ENCODE measurements at places on chromosomes 16 and 17.

DNA sequence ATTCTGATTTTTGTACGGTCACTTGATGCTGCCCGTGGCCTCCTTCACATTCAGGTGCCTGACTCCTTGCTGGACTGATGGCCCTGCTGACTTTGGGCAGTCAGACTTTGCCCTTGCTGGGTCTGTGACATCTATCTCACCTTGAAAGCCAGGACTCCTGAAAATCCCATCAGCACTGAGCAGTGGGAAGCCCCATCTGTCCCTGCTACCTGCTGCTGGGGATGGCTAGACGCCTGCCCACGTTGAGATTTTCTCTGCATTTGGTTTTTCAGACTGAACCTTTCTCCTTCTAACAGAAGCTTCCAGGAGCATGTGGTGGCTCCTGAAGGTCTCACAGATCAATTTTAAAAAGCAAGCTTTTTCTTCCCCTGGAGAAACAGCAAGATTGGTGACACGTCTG is 10.2 kb upstream of the ZNF18 start:
- DNase-seq, result no peak

DNA sequence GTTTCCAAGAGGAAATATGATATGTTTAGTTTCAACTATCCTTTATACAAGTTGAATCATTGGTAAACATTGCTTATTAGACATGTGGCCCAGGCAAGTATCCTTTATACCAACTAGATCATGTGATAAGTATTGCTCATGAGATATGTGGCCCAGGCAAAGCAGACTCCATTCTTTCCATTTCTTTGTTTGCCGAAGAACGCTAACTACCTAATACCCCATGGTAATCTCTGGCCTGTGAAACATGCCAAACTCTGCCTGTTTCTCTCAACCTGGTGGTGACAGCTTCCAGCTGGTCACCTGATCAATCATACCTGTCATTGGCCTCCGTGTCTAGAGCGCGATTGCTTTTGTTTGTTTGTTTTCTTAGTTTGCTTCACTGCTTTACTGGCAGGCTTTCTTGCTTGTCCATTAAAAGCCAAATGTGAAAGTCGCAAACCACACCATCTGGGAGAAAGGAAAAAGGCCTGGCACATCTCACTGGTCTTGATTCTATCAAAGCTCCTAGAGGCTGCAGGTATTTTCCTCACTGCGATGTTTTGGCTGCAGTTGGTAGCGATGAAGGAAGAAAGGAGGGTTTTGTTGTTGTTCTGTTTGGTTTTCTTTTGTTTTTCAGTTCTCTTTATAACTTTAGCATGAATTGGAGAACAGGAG is 686.2 kb downstream of the KCNJ2 start:
- DNase-seq, result no peak

- no peak for DNase-seq
These were observed 287.8 kb upstream of the FOXF1 start for GRCh38 chr16:86222547-86222946.

DNA sequence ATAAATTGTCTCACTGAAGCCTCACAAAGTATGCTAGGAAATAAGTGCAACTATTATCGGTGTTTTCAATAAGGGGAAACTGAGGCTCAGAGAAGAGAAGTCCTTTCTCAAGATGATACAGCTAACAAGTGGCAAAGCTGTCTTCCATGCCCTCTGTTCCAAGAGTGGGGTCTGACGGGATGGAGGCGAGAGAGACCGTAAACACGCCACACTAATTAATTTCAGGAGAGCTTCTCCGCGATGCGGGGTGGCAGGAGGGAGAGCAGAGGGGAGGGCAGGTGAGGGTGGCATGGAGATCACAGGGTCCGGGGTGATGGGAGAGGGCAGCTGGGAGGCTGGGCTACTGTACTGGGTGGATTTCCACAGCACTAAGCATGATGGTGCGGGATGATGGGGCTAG is 80.3 kb downstream of the MYH11 start:
- no peak for DNase-seq

DNA sequence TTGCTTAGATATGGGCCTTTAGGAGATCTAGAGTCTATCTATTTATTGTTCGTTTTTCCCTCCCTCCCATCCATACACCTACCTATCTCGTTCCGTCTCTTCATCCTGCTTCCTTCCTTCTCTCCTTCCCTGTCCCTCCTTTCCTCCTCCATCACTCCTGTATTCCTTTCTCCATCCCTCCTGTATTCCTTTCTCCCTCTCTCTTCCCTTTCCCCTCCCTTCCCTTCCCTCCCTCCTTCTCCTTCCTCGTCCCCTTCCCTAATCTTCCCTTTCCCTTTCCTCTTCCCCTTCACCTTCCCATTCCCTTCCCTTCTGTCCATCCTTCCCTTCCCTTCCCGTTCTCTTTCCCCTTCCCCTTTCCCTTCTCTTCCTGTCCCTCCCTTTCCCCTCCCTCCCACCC is 10.6 kb downstream of the GP2 start:
- DNase-seq, result no peak

DNA sequence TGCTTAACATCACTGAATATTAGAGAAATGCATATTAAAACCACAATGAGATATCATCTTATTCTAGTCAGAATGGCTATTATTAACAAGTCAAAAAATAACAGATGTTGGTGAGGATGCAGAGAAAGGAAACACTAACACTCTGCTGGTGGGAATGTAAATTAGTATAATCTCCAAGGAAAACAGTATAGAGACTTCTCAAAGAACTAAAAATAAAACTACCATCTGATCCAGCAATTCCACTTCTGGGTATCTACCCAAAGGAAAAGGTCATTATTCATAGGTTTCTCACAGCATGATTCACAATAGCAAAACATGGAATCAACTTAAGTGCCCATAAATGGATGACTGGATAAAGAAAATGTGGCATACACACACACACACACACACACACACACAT is 166.4 kb downstream of the CEP112 start:
- DNase-seq, result no peak

- peak; percentile 64 for DNase-seq
These were observed 11.2 kb upstream of the CEP20 start for GRCh38 chr16:15899538-15900100.

GRCh38 chr17:30113213-30113612 is 3.4 kb upstream of the NSRP1 start:
- DNase-seq, result no peak

- peak; percentile 67 for DNase-seq
These were observed 5.6 kb downstream of the POLG2 start for GRCh38 chr17:64491034-64491860.

- DNase-seq, result peak; percentile 92
These were observed at the start of gene DDX42 for GRCh38 chr17:63774141-63774968. DDX42 (plus strand) TSS chr17:63774170; CDS start chr17:63787050, 12,880 bp downstream.

- no peak for DNase-seq
These were observed 31.7 kb downstream of the CNGB1 start for GRCh38 chr16:57938936-57939871.

- DNase-seq, result no peak
These were observed 3.7 kb downstream of the PPP4C start for GRCh38 chr16:30079480-30079879.

DNA sequence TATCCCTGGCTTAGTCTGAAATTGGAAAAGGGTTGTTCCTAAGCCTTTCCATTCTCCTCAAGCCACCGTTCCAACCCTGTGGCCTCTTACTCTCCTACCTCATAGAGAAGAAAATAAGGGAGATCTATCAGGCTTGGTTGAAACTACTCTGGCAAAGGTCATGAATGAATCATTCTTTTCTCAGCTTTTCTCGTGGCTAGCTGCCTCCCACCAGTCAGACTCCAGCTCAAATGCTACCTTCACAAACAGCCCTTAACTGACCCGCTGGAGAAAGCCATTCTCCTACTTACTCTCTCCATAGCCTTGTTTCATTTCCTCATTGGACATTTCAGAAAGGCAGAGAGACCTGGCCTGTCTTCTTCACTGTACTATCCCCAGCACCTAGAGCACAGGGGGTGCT is 8.9 kb downstream of the MYH10 start:
- DNase-seq, result no peak

GRCh38 chr16:90048347-90048722 is 28.8 kb downstream of the PRDM7 start:
- DNase-seq, result no peak

- no peak for DNase-seq
These were observed 301.8 kb downstream of the IRF8 start for GRCh38 chr16:86200722-86201121.

DNA sequence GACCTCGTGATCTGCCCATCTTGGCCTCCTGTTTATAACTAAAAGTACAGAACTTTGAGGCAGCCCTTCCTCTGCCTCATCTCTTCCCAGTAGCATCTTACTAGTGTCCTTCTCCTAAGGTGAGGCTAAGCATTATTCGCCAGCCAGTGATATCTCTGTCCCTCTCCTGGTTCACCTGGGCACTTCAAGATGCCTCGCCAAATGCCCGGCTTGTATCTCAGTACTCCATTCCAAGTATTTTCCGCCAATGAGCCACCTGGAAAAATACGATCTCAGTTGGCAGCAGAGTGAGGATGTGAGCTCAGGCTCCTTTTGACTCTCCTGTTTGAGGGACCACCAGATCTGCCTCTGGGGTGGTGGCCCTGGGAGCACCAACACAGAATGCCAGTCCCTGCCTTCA is 25.9 kb upstream of the WSCD1 start:
- DNase-seq, result no peak

DNA sequence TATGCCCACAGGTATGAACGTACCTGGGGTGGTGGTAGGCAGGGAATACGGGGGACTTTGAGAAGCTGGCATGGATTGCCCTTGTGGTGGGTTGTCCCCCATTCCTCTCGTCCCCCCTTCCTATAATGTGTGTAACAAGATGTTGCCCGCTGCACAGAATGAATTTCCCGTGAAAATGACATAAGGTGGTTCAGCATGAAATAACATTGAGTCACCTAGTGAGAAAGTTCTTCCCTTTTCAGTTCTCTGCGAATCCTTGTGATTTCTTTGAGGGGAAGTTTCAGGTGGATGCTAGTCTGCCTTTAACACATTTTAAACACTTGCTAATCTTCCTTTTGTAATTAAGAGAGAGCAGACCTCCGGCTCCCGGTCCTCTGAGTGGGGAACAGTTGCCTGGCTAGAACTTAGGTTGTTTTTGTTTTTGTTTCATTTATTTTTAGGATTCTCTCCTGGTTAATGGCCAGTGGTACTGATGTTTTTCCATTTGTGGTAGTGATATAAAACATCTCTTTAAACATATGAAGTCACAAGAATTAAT is 58.9 kb downstream of the RAP1GAP2 start:
- DNase-seq, result no peak

GRCh38 chr17:69066482-69066881 is 5.8 kb upstream of the ABCA9 start:
- no peak for DNase-seq

GRCh38 chr17:56819431-56820145 is 14.1 kb downstream of the C17orf67 start:
- peak; percentile 83 for DNase-seq

GRCh38 chr17:29143894-29144293 is 36.3 kb downstream of the MYO18A start:
- peak; percentile 36 for DNase-seq

GRCh38 chr16:20743591-20743990 is 2.0 kb upstream of the THUMPD1 start:
- no peak for DNase-seq

- no peak for DNase-seq
These were observed 169.1 kb downstream of the WSCD1 start for GRCh38 chr17:6239241-6239798.

GRCh38 chr17:74595037-74595750 is 3.1 kb upstream of the CD300LD start:
- no peak for DNase-seq

DNA sequence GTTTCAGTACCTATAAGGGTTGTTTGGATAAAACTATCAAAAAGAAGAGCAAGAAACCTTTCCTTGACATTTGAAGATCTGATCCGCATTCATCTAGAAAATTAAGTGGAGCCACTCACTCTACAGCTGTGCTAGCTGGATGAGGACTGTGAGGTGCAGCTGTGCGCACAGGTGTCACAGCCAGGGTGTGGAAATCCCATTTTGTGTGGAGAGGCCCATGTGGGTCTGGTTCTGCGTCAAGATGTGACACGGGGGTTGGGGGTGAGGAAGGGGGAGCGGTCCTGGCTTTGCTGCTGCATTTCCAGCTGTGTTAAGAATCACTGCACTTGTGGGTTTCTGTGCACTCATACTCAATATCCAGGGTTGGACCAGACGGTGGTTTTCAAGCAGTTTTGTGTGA is 70.7 kb downstream of the CLEC16A start:
- no peak for DNase-seq

DNA sequence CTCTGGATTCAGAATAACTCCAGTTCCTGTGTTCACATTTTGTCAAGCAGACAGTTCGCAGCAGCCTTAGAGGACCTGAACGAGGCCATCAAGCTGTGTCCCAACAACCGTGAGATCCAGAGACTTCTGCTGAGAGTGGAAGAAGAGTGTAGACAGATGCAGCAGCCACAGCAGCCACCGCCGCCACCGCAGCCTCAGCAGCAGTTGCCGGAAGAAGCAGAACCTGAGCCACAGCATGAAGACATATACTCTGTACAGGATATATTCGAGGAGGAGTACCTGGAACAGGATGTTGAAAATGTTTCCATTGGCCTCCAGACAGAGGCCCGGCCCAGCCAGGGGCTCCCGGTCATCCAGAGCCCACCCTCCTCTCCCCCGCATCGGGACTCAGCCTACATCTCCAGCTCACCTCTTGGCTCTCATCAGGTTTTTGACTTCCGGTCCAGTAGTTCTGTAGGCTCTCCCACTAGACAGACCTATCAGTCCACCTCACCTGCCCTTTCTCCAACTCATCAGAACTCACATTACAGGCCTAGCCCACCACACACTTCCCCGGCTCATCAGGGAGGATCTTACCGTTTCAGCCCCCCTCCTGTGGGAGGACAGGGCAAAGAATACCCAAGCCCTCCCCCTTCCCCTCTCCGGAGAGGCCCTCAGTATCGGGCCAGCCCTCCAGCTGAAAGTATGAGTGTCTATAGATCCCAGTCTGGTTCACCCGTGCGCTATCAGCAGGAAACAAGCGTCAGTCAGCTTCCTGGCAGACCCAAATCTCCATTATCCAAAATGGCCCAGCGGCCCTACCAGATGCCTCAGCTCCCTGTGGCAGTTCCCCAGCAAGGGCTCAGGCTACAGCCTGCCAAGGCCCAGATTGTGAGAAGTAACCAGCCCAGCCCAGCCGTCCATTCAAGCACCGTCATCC is 25.9 kb downstream of the CYB561 start:
- DNase-seq, result peak; percentile 31

DNA sequence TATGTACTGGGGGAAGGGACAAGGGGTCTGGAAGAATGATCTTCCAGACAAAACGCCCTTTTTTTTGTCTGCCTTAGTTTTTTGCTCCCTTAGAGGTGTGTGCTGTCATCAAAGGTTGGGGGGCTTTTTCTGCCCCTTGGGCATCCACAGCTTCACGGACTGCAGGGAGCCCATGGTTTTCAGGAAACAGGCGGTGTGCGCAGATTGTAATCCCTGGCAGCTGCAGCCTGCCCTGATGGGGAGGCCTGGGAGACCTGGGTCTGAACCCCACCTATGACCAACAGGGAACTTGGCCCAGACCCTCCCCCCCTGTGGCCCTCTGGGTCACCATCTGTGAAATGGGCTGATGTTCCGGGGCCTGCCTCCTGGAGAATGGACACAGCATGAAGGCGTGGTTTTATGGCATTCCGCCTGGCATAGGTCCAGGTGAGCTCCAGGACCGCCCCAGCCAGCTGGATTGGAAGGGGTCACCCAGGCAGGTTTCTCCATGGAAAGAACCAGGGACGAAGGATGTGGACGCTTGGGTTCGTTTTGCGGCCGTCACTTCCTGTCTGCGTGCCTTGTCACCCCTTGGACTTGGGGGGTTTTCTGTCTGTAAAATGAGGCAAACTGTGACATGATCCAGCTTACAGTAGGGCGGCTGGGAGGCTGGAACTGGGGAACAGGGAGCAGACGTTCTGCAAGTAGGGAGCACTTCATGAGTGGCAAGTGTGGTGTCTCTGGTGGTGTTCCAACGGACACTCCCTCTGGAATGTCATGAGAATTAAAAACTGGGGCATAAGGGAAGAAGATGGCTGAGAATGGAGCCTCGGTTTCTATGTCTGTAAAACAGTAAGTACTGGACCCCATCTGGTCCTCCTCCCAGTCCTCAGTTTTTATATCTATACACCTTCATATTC is 1.5 kb downstream of the CPNE2 start:
- no peak for DNase-seq

All from activated CD4-positive, alpha-beta T cell treated with anti-CD3 and anti-CD28 coated beads, Interleukin-2, amount 50 U/mL, for 48 hours (primary cell).